ENCODE measurements at places on chromosomes 5 and 9.

- DNase-seq, result no peak
Observed at GRCh38 chr9:96498796-96499195, 48.8 kb downstream of the HABP4 start.

- DNase-seq, result no peak
Observed at GRCh38 chr9:26175264-26175663, 497.0 kb upstream of the TUSC1 start.

- no peak for DNase-seq
Observed at GRCh38 chr5:107812570-107813141, 141.9 kb upstream of the EFNA5 start.

DNA sequence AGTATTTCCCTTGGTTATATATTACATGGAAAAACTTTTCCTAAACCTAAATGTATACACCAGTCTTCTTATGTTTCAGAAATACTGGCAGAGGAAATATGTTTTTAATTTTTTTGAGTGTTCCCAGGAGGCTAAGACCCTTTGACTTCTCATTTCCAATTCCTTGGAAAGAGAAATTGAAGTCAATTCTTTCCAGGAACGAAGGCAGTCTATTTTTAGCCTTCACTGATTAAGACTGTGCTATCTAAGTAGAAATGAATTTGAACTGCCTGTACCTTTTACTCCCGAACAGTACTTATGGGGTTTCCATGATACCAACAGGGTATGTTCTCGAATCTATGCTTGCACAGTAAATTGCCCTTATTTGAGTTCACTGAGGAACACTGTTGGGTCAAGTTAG, 340.3 kb upstream of the CD180 start:
- DNase-seq, result no peak

- no peak for DNase-seq
Observed at GRCh38 chr5:53473633-53474032, 6.8 kb upstream of the FST start.

GRCh38 chr9:93653760-93654159, 77.4 kb downstream of the PHF2 start:
- DNase-seq, result no peak

- DNase-seq, result no peak
Observed at GRCh38 chr5:82413302-82414040, 135.3 kb upstream of the RPS23 start.

DNA sequence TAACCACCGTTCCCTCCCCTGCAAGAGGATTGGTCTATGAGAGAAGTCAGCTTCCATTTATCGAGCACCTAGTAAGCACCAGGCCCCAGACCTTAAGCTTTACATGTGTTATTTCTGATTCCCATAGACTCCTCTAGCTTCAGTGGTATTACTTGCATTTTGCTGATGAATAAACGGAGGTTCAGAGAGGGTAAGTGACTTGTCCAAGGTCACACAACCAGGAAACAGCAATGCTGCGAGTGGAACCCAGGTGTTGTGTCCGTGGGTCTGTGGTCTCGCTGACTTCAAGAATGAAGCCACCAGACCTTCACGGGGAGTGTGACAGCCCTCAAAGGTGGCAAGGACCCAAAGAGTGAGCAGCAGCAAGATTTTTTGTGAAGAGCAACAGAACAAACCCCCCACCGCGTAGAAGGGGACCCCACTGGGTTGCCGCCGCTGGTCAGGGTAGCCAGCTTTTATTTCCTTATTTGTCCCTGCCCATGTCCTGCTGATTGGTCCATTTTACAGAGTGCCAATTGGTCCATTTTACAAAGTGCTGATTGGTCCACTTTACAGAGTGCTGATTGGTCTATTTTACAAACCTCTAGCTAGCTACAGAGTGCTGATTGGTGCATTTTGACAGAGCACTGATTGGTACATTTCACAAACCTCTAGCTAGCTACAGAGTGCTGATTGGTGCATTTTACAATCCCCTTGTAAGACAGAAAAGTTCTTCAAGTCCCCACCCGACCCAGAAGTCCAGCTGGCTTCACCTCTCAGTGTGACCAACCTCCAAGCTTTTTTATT, 29.1 kb upstream of the KCNIP1 start:
- DNase-seq, result no peak

DNA sequence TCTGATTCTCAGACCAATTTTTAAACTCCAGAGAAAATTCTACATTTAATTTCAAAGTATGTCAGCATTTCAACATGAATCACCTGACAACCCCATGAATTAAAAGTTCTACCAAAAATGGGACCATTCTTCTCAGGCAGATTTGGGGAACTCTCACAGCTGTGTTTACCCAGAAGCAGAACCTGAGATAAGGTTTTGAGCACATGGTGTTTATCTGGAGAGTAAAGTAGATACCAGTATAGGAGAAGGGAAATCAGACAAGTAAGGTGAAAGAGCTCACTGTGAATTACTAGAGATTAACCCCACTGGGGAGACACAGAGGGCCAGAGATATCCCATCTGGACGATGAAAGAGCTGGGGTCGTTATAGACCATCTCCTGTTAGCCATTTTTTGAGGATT, 729.1 kb downstream of the DNAH5 start:
- DNase-seq, result no peak

GRCh38 chr9:91004992-91005391, 203.4 kb downstream of the SYK start:
- no peak for DNase-seq

DNA sequence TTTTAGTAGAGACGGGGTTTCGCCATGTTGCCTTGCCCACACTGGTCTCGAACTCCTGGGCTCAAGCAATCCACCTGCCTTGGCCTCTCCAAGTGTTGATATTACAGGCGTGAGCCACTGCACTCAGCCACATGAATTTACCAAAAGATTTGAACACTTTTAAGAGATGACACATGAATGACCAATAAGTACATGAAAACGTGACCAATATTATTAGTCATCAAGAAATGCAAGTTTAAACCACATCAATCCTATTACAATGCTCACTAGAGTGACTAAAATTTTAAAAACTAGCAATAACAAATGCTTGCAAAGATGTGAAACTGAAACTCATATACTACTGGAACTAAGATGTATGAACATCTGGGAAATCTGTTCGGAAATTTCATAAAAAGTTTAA, 54.3 kb downstream of the NR6A1 start:
- no peak for DNase-seq

- no peak for DNase-seq
Observed at GRCh38 chr5:27313549-27313948, 275.2 kb upstream of the CDH9 start.

GRCh38 chr9:82805027-82805426, 257.9 kb downstream of the RASEF start:
- DNase-seq, result no peak

- no peak for DNase-seq
Observed at GRCh38 chr5:31049936-31050704, 143.4 kb upstream of the CDH6 start.

DNA sequence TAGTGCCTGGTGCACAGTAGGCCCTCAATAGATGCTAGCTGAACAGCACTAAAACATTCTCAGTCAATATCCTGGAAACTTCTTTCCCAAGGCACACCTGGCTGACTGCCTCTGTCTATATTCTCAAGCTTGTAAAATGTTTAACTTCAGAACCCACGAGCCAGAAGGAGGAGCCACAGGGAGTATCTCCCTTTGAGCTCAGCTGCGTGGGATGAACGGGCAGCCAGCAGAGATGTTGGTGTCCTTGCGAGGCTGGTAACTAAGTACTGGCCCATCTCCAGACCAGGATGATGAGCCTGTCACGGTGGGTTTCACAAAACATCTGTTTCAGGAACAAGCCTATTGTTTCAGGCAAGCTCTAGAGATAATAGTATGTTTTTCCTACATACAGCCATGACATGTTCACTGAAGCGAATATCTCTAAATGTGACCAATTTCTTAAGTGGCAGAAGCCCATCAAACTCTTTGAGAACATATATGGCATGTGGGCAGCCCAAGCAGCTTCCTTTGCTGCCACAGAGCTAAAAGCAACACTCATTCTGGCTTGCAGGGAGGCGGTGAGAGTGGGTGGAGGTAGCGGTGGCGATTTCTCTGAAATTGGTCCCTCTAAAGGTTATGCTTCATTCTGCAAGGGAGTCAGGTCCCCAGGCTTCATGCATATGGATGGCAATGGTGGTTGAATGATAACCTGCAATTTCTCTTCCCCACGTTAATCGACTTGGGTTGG, 206.2 kb downstream of the TTLL11 start:
- DNase-seq, result no peak

DNA sequence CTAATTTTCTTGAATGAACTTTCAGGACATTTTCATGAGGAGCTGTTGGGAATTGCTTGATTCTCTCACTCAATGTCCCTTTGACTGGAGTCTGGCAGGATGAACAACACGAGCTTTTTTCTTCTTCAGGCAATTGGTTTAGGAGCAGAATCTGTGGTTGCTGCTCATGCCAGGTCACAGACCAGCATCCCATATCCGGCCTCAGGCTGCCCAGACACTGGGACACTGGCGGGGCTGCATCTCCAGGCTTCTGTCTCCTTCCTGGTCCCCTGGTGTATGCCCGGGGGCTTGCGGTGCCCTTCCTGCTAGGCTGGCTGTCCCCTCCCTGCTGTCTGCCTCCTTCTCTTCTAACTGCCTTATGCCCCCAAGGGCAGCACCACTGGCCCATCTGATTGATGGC, 311.5 kb upstream of the DAP start:
- peak; percentile 29 for DNase-seq

DNA sequence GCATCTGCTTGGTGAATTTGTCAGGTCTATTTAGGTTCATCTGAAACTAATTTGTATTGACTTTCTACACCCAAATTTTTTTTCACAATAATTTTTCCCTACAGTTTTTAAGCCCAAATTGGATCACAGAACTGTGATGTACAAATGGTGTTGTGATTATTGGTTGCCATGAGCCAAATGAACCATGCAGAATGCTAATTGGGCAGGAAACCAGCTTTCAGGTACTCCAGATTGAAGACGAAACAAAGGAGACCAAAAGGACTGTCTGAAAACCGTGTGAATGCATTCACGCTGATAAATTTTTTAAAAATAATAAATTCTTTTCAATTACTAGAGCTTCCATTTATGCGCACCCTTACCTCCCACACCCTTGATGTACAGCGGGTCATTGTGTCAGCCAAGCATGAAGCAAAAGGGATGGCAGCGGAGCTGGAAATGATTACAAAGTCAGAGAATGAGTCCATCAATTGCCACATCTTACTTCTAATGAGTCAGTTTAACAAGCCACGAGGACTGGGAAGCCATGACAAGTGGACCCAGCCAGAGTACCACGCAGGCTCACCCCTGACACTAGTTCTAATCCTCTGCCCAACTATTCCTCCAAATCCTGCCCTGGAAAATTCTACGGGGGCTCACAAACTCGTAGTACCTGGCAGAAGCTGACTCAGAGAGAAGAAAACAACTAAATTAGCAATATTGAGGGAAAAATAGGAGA, 66.5 kb downstream of the SEMA6A start:
- DNase-seq, result no peak

DNA sequence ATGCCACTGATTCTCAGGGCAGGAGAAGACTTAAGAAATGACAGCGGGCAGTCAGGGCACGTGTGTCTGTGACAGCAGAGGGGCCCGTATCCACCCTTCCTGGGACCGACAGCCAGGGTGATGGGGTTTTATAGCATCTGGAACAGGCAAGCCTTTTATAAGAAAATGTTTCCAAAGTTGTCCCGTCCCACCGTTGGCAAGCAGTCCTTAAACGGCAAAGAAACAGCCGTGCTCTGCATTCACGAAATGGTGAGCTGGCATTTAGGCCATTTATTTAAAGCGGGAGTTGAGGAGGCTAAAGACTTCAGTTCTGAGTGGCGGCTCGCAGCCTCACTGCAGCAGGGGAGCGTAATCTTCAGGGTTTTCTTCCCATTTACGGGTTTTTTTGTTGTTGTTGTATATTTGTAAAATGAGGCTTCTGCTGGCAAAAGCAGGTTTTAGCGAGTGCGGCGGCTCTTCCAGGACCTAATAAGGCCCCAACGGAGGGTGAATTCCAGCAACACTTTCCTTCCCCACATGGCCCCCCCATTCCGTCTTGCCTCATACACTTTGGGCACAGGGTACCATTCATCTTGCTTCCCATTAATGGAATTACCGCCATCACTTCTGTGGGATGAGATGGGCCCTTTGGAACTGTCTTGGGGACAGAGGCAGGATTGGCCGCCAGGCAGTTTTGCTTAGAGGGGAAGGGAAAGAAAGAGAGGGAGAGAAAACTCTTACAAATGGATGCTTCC, 15.8 kb downstream of the NEK6 start:
- no peak for DNase-seq

GRCh38 chr9:113564498-113565237, 101.1 kb downstream of the RGS3 start:
- peak; percentile 75 for DNase-seq

- no peak for DNase-seq
Observed at GRCh38 chr9:73869264-73869663, 627.9 kb upstream of the RORB start.

GRCh38 chr5:134046801-134047686, 42.3 kb upstream of the VDAC1 start:
- DNase-seq, result no peak

DNA sequence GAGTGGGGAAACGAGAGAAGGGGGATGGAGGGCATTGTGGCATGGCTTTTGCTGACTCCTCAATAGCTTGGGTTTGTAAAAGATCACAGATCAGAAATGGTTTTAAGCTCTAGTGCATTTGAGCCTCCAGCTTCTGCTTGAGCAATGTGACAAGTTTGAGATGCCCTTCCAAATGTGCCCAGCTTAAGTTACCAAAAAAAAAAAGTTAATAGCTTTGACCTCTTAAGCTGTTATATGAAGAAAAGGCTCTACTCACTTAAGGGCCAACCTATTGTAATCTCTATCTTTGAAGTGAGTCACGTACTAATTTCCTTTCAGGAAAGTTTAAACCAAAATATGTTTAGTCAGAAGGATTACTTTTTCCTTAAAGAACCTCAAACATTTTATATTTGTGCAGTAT, 428.8 kb upstream of the ACTBL2 start:
- no peak for DNase-seq

- no peak for DNase-seq
Observed at GRCh38 chr9:136922540-136922939, 22.0 kb downstream of the FBXW5 start.

DNA sequence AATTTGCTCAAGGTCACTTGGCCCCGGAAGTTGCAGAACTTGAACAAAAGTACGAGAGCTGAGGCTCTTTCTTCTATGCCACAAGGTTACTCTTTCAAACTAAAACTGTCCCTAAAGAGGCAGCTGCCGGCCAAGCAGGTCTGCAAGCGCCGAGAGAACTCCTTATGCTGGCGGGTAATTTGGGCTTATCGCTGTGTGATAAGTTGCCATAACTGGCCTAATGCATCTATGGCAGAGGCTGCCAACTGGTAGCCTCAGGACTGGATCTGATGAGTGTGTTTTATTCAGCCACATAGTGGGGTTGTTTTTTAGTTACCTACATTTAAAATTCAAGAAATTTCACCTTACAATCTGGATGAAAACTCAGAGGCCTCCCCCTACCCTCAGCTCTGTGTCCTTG, 68.1 kb upstream of the SPOCK1 start:
- no peak for DNase-seq

- DNase-seq, result no peak
Observed at GRCh38 chr9:35697486-35697885, 7.8 kb upstream of the TPM2 start.

DNA sequence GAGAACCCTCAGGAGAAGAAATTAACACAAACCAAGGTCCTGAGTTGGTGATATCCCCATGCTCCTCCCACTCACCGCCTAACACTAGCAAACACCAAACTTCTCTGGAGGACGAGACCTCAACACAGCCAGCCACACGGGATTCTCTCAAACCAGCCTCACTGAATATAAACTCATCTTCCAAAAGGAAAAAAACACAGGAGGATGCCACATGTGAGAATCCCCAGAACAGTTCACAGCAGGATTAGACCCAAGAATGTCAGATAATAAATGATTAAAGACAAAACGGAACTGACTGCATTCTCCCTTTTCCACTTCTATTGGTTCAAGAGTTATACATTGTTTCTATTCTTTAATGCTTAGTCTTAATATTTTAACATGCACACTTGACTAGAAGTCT, 89.2 kb downstream of the LPAR1 start:
- DNase-seq, result no peak

Data from midbrain (tissue), 1 donor.